ENCODE measurements at places on chromosomes 6 and 20. TPM values are rescaled to one million over a fixed set of nuclear protein-coding genes. Genes with fewer than 3 reads are reported as not detected.

The GABBR1 gene
- 32.0 TPM for total RNA-seq

The MCCD1 gene
- total RNA-seq: not detected

The BMP5 gene
- 1.6 TPM for total RNA-seq

The ITCH gene
- total RNA-seq: 40.2 TPM

The MAP7 gene
- 1.0 TPM for total RNA-seq

All from right atrium auricular region (tissue), 2 donors.